Fibroblast of the aortic adventitia (primary cell): ENCODE measurements at places on chromosomes 1 and 21.

- DNase-seq = no peak
Observed at GRCh38 chr21:44370786-44371410, 17.5 kb downstream of the TRPM2 start.

DNA sequence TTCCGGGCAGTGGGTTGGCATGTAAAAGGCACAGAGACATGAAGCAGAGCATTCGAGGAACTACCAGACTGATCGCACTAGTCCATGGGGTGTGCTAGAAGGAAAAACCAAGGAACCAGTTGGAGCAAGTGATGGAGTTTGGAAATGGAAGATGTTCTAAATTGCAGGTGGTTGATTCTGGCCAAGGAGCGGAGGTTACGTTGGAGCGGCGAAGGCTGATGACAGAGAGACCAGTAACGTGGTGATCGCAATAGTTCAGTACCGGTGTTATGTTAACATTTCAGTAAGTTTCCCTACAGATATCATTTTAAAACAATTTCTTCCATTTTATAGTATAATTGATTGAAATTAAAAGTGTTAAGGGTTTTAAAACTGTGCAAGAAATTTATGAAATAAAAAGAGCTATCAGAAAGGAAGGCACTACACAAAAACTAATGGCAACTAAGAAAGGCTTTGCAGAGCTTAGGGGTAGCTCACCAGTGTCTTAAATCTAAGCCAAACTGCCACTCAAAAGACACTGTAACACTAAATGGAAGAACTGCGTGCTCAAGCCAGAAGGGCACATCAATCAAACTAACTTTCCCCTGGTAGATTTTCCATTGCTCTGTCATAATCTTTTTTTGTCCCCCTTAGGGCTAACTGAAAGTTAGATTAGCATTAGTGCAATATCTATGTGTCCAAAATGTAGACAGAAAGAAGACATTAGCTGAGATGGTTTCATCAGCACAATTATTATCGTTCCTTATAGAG is 11.3 kb upstream of the HEATR1 start:
- DNase-seq = no peak

GRCh38 chr1:116486424-116486823 is 84.4 kb downstream of the CD58 start:
- DNase-seq = peak; percentile 84

GRCh38 chr1:182111496-182111895 is 50.0 kb upstream of the ZNF648 start:
- no peak for DNase-seq

GRCh38 chr1:151828921-151829320 is 2.7 kb downstream of the RORC start:
- DNase-seq = peak; percentile 42

DNA sequence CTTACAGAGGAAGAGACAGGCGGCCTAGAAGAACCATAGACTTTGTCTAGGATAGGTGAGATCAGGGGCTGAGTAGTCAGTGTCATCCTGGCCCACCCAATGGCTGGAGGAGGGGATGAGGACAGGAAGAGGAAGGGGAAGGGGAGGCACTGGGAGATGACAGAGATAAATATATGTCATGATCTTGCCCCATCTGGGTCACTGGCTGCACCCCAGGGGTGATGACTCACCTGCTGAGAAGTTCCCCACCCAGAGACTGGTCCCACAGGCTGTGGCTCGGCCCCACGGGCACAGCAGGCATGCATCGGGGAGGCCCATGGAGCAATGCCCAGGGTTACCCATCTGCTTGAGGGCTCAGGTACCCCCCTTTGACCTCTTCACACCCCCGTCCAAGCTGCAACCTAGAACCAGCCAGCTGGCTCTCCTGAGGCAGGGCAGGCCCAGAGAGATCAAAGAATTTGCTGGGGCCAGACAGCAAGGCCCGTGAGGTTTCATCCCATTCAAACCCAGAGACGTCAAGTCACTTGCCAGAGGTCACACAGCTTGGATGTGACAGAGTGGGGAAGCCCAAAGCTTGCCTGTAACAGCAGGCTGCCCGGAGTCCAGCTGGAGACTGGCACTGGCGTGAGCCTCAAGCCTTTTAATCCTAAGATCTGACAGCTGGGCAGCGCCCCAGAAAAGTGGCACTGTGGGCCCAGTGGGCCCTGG is 34.7 kb upstream of the CASZ1 start:
- DNase-seq = no peak

- no peak for DNase-seq
Observed at GRCh38 chr1:244394826-244395765, 56.6 kb downstream of the ADSS2 start.

GRCh38 chr1:41319807-41320711 is 41.2 kb upstream of the FOXO6 start:
- no peak for DNase-seq

DNA sequence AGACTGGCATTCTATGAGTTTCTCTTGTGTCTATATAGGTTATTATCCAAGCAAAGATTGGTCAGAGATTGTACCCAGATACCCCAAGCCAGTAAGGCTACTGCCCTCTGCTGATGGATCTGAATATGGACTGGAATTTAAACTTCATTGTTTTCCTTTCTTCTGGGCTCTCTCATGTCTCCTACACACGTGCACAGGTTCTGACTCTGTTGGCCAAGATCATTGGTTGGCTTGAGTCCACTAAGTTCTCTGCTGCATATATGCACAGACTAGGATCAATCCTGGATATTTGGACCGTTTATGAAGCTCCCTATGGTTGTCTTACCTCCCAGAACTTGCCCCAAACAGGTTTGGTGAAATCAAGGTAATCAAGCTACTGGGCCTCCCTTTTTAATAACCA is 69.7 kb downstream of the CC2D1B start:
- peak; percentile 71 for DNase-seq

GRCh38 chr1:206583707-206584648 is 28.3 kb downstream of the EIF2D start:
- DNase-seq = peak; percentile 79

DNA sequence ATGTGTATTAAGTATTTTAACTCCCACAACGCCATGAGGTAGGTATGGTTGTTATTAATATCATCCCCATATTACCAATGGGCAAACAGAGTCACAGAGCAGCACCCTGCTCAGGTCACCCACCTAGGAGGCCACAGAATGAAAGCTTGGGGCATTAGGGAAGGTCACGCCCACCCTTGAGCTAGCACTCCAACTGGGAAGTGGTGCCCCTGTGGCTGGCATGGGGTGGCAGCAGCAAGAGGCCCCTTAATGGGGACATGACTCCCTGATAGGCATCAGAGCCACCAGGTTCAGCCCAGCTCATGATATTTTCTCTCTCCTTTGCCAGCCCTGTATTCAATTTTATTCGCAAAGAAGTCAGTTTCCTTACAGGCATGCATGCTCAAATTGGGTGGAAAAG is 90.6 kb downstream of the DMRTB1 start:
- DNase-seq = no peak

DNA sequence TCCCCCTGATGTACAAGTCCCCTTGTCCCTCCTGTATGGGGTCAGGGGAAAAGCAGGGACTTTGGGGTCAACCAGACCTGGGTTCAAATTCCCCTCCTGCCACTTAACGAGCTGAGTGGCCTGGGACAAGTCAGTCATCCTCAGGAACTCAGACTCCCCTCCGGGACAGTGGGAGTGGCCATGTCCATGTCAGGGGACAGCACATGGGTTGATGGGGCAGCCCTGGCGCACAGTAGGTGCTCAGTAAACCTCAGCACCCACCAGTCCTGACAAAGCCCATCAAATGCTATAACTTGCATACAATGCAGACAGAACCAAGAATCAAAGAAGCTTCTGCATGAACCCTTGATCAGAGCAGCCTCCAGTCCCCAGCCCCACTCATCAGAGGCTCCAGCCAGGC is 30.0 kb downstream of the MATN1 start:
- DNase-seq = no peak

DNA sequence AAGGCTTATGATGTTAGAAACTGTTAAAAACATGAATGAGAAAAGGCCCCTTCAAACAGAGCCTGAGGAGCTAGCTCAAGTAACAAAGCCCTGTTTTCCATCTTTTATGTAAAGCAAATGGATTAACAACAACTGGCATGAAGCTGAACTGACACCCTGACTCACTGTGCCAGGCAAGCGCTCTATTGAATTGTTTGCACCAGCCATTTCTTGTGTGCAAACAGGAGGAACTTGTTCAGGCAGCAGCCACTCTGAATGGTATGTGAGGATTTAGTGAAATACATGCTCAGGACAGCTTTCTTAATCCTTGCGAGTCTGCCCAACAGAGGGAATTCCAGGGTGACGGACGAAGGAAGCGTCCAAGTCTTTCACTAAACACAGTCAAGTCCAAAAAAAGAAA is 291.1 kb upstream of the ADGRL2 start:
- DNase-seq = no peak

- no peak for DNase-seq
Observed at GRCh38 chr1:243489681-243490546, 234.1 kb downstream of the SDCCAG8 start.

- peak; percentile 78 for DNase-seq
Observed at GRCh38 chr1:67031121-67031858, 22.7 kb downstream of the SLC35D1 start.

GRCh38 chr1:231936983-231937775 is 310.6 kb downstream of the DISC1 start:
- no peak for DNase-seq

- no peak for DNase-seq
Observed at GRCh38 chr21:15128267-15128666, 63.5 kb upstream of the NRIP1 start.

- no peak for DNase-seq
Observed at GRCh38 chr21:31846690-31847089, 26.1 kb upstream of the HUNK start.

DNA sequence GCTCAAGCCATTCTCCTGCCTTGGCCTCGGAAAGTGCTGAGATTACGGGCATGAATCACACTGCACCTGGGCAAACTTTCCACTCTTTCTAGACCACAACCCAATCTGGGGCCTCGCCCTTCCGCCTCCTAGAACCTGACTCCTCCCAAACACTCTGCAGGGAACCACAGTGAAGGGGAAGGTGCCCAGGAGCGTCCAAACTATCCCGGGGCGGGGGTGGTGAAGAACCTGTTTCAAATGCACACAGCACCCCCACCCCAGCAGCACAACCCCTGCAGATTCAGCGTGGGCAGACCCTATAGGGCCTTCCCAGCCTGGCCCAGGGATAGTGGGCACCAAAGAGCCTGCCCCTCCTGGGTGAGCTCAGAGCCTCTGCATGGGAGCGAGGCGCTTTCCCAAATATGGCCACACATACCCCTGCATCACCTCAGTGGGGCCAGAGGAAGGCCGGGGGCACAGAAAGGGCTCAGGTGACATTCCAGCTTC is 86.9 kb downstream of the STUM start:
- DNase-seq = no peak

GRCh38 chr1:95115708-95116137 is 1.4 kb upstream of the TLCD4 start:
- DNase-seq = no peak

DNA sequence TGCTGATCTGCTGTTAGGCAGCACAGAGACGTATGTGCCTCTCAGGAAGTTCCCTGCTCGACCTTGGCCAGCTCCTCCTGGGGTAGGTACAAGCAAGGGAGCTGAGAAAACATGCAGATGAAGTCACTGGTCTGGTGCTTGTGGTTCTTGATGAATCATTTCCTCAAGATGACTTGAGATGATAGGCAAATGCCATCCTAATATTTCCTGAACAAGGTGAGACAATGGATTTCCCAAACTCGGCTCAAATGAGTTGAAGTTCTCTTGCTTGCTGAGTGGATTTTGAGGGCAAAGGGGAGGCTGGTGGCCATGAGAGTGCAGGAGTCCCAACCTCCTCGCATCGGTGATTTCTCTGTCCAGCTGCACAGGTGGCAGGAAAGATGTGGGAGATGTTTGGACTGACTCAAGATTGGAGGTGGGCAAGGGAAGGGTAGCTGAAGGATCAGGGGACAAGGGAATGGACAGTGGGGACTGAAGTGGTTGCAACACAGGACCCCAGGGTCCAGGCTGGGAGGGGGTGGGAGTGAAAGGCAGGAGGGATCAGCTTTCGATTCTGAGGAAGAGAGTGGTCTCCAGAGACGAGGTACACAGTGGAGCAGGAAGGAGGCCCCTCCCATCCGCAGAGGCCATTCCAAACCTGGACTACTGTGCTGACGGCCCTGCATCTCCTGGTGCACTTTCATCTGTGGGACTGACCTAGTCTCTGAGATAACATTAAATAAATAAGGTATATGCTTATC is 63.9 kb downstream of the CAPN2 start:
- peak; percentile 64 for DNase-seq

GRCh38 chr21:41219498-41220207 is 51.7 kb downstream of the BACE2 start:
- DNase-seq = no peak

DNA sequence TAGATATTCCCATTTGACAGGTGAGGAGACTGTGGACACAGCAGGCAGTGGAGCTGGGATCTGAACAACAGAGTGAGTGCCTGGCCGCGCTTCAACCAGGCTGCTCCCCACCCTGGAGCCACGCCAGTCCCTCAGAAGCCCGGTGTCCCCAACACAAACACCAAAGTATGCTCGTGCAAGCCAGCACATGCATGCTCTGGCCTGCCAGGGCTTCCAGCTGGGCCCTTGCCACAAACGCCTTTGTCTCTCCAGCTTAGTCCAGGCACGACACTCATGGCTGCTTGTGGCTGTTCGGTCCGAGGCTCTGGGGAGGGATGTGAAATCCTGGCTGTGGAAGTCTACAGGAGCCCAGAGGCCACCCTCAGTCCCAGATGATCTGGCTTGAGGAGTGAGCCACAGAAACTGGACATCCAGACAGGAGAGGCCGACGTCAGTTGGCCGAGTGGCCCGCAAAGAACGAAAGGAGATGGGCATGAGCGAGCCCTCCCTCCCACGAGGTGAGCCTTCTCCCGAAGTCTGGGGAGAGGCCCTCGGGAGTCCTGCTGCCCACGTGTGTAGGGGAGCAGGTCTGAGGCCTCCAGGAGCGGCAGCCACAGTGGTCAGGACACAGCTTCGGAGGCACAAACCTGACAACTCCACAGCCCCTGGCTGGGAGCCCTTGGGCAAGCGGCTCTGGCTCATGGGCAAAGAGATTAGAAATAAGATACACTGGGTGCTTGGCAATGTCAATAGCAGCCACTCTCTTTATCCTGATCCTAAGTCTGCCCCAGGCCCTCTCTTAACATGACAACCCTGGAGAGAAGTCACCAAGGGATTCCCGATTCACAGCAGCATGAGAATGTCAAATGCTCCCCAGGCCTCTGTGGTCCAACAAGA is 117.1 kb upstream of the IFFO2 start:
- no peak for DNase-seq

- no peak for DNase-seq
Observed at GRCh38 chr21:26351661-26352060, 181.1 kb upstream of the APP start.
